ENCODE measurements at places on chromosomes 5 and 9.

GRCh38 chr9:97786341-97786740 is 66.7 kb upstream of the FOXE1 start:
- DNase-seq = no peak

GRCh38 chr5:144361406-144361805 is 190.7 kb downstream of the KCTD16 start:
- DNase-seq = no peak

DNA sequence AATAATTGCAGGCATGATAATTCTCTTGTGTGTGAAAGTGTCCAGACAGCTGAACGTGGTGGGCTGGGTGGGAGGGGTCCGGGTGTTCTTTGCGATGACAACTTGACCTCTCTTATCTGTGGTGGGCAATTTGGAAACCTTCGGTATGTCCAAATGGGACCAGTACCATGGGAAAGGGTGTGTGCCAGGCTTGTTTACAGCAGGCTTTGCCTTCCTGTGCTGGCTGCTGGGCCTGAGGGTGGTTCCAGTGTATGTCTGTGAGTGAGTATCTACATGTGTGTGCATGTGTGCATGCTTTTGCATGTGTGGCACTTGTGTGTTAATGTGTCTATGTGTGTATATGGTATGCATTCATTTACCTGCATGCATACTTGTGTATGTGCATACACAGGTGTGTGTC is 166.4 kb downstream of the GADD45G start:
- no peak for DNase-seq

DNA sequence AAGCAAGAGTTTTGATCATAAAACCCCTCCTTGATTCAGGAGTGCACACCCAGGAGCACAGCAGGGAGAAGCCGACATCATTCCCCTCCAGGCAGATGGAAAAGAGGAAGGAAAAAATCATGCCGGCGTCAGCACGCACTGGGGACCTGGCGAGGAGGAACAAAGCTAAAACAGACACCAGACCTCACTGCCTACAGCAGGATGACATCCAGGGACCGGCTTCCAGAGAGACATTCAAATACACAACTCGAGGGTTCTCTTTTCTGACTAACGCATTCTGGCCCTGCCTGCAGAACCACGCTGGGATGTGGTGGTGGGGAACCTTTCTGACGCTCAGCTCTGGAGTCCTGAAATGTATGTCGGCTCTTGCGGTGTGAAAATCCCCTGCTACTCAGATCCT is 2.7 kb downstream of the UBAC1 start:
- no peak for DNase-seq

DNA sequence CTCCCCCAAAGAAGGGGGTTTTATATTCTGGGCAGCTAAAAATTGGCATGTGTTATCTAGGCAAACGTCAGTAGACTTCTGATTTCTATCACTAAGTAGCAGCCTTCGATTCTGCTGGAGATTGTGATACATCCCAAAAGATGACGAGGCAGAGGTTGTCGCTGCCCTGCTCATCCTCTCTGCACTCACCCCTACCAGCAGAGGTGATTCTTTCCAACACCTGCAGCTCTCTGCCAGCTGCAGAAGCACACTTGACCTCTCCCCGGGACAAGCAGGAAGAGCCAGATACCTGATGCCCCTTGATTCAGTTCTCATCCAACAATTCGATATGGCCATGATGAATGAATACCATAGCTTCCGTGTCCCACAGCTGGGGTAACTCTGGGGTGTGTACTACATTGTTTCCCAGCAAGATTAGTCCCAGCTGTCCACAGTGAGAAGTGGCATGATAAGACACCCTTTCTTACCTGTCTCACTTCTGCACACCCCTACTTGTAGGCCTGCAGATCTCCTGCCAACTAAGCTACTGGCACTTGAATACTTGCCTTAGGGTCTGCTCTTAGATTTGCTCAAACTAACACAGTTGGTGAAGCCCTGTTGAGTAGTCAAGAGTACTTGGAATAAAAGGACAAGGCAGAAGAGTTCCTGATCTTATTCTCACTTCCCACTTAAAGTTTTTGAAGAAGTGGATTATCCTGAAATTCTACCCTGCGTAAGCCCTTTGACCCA is 37.6 kb upstream of the SMAD5 start:
- DNase-seq = no peak

GRCh38 chr5:171839112-171839511 is 53.5 kb downstream of the SMIM23 start:
- no peak for DNase-seq

GRCh38 chr5:95526871-95527270 is 27.9 kb downstream of the SKIC3 start:
- no peak for DNase-seq

- DNase-seq = no peak
Measured at GRCh38 chr5:170809551-170809950, 26.0 kb downstream of the GABRP start.

GRCh38 chr9:16282216-16282615 is 588.3 kb downstream of the BNC2 start:
- no peak for DNase-seq

DNA sequence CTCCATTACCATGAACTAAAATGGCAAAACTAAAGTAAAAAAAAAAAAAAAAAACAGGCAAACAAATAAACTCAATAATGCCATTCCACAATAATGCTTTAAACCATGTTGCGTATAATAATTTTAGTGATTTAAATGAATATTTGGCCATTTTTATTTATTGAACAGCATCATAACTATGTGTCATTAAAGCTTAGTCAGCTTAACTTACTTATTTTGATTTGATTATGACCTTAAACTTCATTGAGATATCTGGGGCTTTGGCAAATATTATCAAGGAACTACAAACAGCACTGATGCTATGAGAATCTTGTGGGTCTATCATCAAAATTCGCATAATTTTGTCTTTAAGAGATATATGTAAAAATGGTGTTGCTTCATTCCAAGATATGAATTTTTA is 1610.3 kb upstream of the NUDT12 start:
- DNase-seq = no peak

DNA sequence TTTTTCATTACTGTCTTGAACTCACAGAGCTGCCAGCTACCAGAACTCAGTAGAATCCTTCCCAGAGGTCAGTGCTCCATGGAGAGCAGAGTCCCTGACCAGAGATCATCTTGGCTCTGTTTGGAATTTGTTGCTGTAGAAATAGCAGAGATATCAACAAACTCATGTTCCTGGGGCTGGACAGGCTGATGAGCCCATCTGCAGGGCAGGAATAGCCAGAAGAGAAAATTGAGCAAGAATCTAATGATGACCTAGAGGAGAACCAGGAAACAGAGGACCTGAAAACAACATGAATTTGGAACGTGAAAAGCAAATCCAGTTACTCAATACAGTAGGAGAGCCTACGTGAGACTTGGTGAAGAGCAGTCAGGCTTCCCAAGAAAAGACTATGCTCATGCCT is 437.8 kb downstream of the PLK2 start:
- no peak for DNase-seq

GRCh38 chr5:143213231-143213850 is 190.1 kb downstream of the NR3C1 start:
- no peak for DNase-seq

DNA sequence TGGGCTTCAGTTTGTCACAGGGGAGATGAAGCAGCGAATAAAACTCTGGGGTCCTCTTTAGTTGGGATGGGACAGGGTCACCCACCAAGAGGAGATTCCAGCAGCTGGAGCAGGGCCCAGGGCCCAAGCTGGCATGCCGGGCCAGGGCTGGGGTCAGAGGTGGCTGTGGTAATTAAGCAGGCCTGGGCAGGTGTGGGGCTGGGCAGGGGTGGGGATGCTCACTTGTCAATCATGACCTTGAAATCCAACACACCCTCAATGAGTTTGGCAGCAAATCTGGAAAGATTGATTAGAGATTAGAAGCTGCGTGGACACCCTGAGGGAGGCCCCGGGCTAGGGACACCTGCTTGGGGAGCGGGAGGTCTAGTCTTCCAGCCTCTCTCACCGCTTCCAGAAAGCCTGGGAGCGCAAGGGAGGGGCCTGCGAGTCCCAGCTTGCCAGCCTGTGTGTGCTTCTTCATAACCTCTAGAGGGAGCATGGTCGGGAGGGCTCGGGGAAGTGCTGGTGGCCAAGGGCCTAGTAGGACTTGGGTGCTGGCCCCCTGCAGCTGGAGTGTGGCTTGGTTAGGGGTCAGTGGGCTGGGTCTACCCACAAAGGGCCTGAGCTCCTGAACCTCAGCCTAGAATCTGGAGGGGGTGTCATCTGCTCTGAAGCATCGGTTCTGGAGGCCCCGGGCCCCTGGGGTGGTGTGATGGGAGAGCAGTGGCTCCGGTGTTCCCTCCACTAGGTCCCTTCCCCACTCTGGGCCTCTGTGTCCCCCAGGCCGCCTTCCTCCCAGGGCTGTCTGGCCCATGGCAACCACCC is 7.6 kb downstream of the CRAT start:
- no peak for DNase-seq

- no peak for DNase-seq
Measured at GRCh38 chr5:154365823-154366222, 80.0 kb upstream of the SAP30L start.

GRCh38 chr9:134784577-134785305 is 95.9 kb upstream of the FCN2 start:
- no peak for DNase-seq

DNA sequence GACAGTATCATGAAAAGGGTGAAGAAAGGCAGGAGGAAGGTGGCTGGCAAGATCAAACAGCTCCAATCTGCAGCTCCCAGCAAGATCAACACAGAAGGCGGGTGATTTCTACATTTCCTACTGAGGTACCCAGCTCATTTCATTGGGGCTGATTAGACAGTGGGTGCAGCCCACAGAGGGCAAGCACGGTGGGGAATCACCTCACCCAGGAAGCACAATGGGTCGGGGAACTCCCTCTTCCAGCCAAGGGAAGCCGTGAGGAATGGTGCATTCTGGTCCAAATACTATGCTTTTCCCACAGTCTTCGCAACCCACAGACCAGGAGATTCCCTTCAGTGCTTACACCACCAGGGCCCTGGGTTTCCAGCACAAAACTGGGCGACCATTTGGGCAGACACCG is 66.8 kb downstream of the CAMSAP1 start:
- no peak for DNase-seq

DNA sequence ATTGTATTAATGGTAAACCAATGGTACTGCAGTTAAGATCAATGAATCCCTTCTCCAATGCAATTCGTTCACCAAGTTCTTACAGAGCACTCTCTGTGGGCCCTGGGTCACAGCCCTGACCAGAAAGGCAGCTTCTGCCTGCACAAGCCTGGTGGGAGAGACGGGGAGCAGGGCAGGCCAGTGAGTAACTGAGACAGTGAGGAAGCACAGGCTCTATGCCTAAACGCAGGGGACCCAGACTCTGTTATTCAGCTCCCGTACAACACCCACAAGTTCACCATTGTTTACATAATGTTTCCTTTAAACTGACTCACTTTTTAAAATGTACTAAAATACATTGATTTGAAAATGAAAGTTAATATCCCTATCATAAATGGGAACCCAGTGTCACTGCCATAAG is 40.5 kb upstream of the CTSL start:
- no peak for DNase-seq

- no peak for DNase-seq
Measured at GRCh38 chr5:132060501-132061161, at the start of gene IL3. TSS of gene IL3 (plus strand) at chr5:132060655. CDS start at chr5:132060707, 52 bp downstream.

GRCh38 chr5:133236541-133236951 is 184.7 kb downstream of the HSPA4 start:
- no peak for DNase-seq

- no peak for DNase-seq
Measured at GRCh38 chr5:110658006-110658405, 68.5 kb downstream of the TMEM232 start.

- DNase-seq = no peak
Measured at GRCh38 chr5:133149345-133149744, 97.5 kb downstream of the HSPA4 start.

- DNase-seq = no peak
Measured at GRCh38 chr5:155485386-155485785, 471.8 kb downstream of the KIF4B start.

- DNase-seq = no peak
Measured at GRCh38 chr9:99090336-99091130, 14.4 kb upstream of the TGFBR1 start.

- DNase-seq = no peak
Measured at GRCh38 chr5:126368239-126368812, 54.9 kb upstream of the GRAMD2B start.

DNA sequence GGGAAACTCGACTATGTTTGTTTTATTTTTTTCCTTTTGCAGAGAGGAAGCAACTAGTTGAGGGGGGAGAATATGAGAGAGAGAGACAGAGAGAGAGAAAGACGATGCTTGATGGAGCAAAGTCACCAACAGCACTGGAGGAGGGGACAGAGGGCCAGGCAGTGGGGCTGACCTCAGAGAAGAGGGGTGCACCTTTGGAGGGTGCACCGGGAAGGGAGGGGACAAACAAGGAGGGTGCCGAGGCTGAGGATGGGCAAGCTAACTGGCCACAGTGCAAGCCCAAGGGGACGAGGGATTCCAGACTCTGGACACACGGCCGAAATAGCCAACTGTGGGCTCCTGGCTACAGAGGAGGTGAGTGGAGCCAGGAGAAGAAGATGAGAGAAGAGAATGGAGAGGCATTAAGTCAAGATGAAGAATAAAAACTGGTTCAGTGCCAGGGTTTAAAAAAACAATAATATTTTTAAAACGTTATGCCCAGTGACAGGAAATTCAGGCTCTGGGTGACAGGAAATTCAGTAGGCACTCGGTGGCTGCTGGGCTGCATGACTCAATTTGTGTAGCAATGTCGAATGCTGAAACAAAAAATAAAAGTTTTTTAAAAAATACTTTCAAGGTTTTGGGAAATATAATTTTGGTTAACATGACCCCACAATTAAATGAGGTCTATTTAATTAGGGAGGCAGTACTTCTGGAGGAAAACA is 13.3 kb upstream of the GLRX start:
- no peak for DNase-seq

GRCh38 chr5:172707285-172708182 is 63.5 kb downstream of the DUSP1 start:
- DNase-seq = no peak

GRCh38 chr5:149496166-149496565 is 55.1 kb downstream of the CSNK1A1 start:
- DNase-seq = no peak

- no peak for DNase-seq
Measured at GRCh38 chr5:31417512-31417911, 114.4 kb downstream of the DROSHA start.

DNA sequence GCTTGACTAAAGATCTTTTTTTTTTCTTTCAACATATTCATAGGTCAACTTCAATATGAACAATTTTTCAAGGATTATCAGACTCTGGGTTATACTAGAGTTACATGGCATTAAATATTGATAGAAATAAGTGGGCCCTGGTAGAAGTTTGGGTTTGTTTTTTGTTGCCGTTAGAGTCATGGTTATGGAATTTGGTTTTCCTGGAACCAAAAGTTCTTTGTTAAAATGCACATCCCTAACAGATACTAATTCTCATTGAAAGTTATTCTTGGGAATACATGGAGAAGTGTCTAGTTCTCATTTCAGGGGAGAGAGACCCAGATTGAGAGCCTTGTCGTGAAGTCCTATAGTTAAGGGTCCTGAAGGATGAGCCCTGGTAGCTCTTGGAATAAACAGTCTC is 124.9 kb downstream of the FGF1 start:
- DNase-seq = no peak

GRCh38 chr9:119836036-119836435 is 466.8 kb upstream of the BRINP1 start:
- DNase-seq = no peak

GRCh38 chr5:108430931-108431608 is 49.2 kb upstream of the FBXL17 start:
- DNase-seq = no peak
